ENCODE measurements at places on chromosomes 5 and 9.

GRCh38 chr5:28234356-28234968 is 1196.1 kb upstream of the CDH9 start:
- DNase-seq: no peak

- no peak for DNase-seq
Observed at GRCh38 chr5:88675168-88675707, 207.7 kb downstream of the MEF2C start.

DNA sequence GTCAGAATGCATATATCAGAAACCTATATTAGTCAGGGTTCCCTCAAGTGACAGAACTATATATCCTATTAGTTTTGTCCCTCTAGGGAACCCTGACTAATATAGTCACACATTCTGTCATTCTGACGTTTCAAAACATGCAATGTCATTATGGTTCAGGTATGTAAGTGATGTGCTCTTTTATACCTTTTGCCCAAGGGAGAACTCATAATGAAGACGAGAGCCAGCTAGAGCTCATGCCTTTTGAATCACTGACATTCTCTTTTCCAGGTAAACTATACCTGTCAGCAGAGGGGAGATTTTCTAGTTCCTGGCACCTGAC is 576.7 kb downstream of the LRRC70 start:
- DNase-seq: no peak

GRCh38 chr5:96370976-96371375 is 62.1 kb downstream of the PCSK1 start:
- no peak for DNase-seq

- DNase-seq: no peak
Observed at GRCh38 chr5:174378121-174378874, 332.8 kb downstream of the NSG2 start.

- DNase-seq: no peak
Observed at GRCh38 chr5:59034498-59035186, 451.8 kb downstream of the RAB3C start.

Measured in GM18507 (cell line).